Activated CD4-positive, alpha-beta T cell treated with anti-CD3 and anti-CD28 coated beads, Interleukin-10, Interleukin-2, amounts not matched to agents 100 ng/mL and 50 ng/mL, durations not matched to agents 16 hours and 8 hours (primary cell): ENCODE measurements at places on chromosomes 4 and X.

DNA sequence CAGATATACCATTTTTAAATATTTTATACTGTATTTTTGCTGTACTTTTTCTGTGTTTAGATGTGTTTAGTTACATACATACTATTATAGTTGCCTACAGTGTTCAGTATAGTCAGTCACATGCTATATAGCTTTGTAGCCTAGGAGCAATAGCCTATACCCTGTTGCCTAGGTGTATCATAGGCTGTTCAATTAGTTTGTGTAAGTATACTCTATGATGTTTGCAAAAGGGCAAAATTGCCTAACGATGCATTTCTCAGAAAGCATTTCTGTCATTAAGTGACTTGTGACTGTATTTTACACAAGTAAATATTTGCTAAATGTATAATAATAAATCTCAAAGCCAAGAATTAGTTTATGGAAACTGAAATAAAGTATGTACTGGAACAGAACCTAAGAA lies 9.5 kb downstream of the ETFDH start:
- no peak for DNase-seq

DNA sequence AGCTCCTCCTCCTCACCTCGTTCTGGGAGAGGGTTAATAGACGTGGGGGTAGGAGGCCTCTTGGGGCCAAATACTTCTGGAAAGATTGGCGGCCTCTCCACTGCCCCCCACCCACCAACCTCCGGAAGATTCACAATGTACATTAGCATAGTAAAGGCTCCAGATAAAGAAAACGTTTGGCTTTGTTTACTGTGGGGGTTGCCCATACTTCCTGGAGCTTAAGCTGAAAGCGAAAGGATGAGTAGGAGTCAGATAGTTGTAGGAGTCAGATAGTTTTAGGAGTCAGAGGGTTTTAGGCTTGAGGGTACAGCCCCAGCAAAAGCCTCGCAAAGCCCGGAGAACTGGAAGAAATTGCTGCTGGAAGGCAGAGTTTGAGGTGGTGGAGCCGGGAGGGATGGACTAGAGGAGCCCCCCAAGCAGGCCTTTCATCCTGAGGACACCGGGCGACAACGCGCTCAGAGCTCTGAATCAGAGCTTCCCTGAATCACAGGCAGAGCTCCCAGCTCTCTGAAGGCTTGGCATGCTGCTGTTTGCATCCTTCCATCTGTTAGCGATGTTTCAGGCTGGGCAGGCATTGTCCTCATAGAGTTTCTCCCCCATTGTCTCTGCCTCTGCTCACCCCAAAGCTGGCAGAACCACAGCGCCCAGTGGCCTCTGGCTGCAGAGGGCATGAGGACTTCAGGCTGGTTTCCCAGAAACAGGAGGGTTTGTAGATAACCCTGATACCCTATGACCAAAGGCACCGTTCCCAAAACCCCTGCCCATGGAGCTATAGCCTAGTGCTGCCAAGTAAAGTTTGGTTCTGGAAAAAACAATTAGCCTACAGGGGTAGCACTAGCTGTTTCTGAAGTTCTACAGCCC lies 280.7 kb downstream of the BCOR start:
- peak; percentile 65 for DNase-seq

GRCh38 chr4:38656111-38656510 lies 7.9 kb upstream of the KLF3 start:
- DNase-seq: no peak

DNA sequence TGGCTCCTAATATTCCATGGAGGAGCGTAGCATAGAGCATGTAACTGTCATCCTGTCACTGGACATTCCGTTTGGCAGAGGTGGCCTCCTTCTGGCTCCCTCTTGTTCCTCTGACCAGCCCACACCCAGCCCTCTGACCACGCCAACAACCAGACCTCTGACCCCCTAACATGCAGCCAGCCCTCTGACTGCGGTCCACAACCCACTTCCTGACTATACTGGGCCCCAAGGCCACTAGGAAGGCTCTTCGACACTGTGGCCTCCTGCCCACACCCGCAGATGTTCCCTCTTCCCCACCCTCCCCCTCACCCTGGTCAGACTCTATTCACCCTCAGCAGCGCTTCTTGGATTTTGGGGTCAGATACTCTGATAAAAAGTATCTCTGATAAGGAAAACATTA lies 141.4 kb downstream of the EVC2 start:
- no peak for DNase-seq

- no peak for DNase-seq
Observed at GRCh38 chrX:106606571-106606970, 5.2 kb upstream of the RADX start.

DNA sequence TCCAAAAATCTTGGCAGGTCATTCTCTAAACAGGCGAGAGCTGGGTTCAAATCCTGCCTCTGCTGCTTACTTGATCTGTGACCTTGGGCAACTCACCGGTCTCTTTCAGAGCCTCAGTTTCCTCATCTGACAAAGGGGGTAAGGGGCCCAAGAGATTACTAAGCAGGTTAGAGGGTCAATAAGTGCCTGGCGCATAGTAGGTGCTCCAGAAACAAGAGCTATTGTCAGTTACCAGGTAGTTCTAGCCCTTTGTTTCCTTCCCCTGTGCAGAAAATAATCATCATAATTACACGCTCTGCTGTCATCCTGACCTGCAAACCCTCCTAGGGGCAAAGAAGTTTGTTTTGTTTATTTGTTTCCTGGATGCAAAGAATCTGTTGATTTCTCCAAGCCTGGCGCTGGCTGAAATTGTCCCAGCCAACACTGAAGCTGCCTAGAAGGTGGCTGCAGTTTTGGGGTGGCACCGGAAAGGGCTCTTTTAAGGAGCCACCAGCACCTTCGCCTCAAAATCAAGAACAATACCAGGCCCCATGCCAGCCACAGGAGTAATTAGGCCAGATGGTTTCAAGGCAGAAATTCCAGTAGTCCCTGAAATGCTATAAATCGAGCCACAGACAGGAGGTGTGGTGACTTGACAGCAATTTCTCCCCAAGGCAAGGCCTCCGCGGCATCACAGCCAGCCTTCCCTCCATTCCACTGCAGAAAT lies 10.2 kb upstream of the KIAA0232 start:
- DNase-seq: no peak

DNA sequence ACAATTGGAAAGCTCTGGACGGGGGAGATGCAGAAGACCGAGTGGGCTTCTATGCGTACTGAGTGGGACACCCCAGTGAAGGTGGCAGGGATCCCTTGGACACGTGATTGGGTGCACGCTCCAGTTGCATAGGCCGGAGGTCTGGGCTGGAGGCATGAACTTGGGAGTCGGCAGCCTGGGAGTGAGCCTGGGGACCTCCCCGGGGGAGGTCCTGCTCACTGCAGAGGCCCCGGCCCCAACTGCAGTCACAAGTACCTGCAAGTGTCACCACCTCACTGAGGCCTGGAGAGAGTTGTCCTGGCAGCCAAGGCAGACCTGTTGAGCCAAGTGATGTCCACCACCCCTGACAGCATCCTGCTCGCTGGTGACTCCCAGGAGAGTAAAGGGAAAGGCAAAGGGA lies 49.3 kb upstream of the HMX1 start:
- DNase-seq: no peak

DNA sequence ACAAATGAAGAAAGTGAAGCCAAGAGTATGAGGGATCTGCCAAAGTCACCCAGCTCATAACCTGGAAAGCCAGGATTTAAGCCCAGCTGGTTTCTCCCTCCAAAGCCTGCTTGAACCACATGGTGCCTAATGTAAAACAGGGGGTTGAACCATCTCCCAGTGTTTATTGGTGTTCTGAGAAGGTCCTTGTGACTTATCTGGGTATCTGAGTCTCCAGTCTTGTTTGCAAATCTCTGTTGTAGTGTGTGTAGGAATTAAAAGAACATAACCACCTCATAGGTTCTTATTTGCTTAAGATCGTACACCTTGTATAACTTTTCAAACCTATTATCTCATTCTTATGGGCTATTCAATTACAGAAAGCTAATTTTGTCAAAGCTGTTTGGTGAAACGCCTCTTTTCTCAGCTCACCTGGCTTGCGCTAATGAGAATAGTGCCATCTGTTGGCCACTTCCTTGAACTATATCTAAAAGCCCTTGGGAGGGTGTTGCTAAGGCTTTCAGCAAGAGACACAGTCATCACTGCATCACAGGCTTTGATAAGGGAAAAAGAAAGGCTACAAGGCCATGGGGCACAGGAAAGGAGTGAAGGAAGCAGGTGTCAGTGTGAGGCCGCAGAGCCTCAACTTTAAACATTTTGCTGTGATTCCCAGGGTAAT lies 34.0 kb downstream of the ETDB start:
- DNase-seq: peak; percentile 71

DNA sequence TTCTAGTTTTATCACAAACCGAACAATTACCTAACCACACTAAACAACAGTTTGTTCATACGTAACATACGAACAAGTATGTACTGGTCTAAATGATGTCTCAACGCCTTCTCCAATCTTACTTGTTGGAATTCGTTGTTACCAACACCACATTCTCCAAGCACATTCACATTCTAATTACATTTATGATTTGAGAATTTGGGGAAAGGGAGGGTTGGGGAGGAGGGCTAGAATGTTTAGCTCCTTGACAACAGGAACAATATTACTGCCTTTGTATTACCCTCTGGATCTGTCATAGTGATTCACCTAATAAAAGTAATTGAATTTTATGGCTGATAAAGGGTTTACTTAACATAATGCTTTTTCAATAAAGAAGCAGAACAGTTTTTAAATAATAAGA lies 24.4 kb downstream of the LCORL start:
- no peak for DNase-seq

DNA sequence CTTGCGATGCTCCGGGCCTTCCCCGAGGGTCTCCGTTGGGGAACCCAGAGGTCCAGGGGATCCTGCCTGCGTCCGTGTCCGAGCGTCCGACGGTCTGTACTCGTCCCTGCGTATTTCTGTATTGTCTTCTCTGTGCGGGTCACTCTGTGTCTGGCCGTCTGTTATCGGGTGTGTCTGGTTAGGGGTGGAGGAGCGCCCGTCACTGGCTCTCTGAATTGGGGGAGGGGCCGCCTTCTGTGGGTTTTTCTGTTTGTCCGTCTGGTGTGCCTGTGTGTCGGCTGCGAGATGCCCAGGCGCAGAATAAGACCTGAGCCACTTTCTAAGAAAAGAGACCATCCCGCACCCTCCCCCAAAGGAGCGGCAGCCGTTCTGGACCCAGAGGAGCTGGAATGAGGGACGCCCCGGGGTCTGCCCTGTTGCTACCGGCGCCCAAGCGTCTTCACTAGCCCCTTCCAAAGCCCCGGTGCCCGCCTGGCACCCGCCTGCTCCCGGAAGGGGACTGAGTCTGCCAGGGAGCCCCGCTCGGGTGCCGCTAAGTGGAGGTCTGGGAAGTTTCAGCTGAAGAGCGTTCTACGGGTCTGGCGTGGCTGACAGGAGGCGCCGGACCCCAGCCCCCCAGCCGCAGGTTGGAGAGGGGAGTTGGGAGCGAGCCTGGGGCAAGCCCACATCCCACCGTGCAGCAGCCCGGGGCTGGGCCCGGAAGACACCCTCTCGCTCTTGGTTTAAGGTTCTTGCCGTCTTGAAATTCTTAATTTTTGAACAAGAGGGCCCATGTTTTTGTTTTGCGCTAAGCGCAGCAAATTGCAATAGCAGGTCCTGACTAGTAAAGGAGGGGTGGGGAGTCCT lies 1.0 kb upstream of the OTOP1 start:
- no peak for DNase-seq

DNA sequence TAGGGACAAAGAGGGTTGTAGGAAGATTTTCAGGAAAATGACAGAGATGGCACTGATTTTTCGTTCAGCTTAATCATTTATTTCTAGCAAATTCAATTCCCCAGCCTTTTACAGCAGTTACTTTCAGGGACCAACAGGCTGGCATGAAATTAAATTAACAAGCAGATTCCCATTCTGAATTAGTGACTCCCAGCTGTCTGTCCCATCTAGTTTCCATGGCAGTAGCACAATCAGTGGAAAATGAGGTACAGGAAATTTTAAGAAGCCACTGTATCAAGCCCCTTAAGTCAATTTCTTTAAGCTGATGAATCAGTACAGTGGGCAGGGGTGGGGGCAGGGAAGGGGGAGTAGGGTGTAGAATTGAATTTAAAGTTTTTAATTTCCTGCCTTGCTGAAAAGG lies 121.1 kb upstream of the TEX13C start:
- DNase-seq: no peak

GRCh38 chr4:55214172-55214571 lies 88.8 kb upstream of the KDR start:
- DNase-seq: no peak

- no peak for DNase-seq
Observed at GRCh38 chrX:68648960-68649359, 1.5 kb downstream of the STARD8 start.

GRCh38 chr4:186169333-186169944 lies 21.9 kb upstream of the CYP4V2 start:
- no peak for DNase-seq

DNA sequence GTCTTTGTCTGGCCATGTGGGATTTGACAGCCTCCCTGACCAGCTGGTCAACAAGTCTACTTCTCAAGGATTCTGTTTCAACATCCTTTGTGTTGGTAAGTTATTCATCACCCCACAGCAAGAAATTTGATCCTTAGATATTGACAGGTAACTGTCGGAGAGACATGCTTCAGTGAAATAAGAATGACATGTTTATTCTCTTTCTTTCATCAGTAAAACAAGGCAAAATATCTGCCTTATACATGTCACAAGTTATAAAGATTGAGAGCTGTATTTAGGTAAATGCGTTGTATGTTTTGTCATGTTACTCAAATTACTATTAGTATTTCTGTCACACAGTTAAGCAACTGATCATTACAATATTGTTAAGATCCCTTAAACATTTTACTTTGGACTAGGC lies 46.9 kb downstream of the SEPTIN11 start:
- no peak for DNase-seq

DNA sequence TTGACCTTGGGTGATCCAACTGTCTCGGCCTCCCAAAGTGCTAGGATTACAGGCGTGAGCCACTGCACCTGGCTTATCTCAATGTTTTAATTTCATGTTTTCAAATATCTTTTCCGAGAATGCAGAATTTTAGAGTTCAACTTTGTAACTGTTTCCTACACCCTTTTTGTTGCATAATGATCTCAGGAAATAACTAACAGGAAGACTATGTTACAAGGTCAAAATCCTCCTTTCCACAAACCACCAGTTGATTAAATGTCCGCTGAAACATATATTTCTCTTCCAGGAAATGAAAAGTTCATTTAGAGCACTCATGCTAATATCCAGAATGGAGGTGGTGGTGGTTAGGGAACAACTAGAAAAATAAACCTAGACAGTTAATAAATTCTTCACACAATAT lies 377.8 kb downstream of the PPP4R3C start:
- no peak for DNase-seq

- DNase-seq: no peak
Observed at GRCh38 chrX:20547611-20548051, 280.9 kb upstream of the RPS6KA3 start.

DNA sequence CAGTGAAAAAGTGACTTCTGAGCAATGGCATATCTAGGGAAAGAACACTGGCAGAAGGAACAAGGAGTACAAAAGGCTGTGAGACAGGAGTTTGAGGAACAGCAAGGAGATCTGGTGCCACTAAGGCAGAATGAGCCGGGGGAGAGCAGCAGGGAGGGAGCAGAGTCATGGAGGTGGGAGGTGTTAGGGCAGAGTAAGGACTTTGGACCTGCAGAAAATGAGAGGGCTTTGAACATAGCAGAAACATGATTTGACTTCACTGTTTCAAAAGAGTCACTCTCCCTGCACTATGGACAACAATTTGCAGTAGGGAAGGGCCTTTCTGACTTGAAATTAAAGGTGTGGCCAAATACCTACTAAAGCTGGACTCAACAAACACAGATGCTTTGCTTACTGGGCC lies 356.2 kb downstream of the ADGRL3 start:
- no peak for DNase-seq

GRCh38 chr4:88939697-88940096 lies 117.3 kb downstream of the FAM13A start:
- DNase-seq: no peak

GRCh38 chr4:38734446-38734845 lies 48.3 kb downstream of the TLR10 start:
- DNase-seq: no peak

- DNase-seq: no peak
Observed at GRCh38 chrX:94560930-94561329, 886.9 kb downstream of the FAM133A start.
